ENCODE measurements at places on chromosomes 1 and 21.

- DNase-seq = no peak
Observed at GRCh38 chr1:211377539-211378450, 51.2 kb downstream of the TRAF5 start.

GRCh38 chr1:32274646-32275340, 17.1 kb upstream of the HDAC1 start:
- no peak for DNase-seq

GRCh38 chr21:38958940-38959691, 153.4 kb downstream of the ETS2 start:
- DNase-seq = no peak

DNA sequence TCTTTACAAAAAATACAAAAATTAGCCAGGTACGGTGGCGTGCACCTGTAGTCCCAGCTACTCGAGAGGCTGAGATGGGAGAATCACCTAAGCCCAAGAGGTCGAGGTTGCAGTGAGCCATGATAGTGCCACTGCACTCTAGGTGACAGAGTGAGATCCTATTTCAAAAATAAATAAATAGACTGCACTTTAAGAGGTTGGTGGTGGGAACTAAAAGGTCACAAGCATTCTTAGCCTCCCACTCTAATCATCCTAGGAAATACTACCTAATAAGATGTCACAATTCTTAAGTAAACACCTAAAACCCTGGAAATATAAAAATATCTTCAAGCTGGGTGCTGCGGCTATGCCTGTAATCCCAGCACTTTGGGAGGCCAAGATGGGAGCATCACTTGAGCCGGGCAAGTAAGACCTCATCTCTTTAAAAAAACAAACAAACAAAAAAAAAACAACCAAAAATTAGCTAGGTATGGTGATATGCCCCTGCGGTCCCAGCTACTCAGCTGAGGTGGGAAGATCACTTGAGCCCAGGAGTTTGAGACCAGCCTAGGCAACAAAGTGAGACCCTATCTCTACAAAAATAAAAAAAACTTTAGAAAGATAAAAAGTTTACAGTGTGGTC, 4.1 kb downstream of the DCAF8 start:
- no peak for DNase-seq

- DNase-seq = no peak
Observed at GRCh38 chr1:39167632-39168209, 36.8 kb upstream of the MACF1 start.

DNA sequence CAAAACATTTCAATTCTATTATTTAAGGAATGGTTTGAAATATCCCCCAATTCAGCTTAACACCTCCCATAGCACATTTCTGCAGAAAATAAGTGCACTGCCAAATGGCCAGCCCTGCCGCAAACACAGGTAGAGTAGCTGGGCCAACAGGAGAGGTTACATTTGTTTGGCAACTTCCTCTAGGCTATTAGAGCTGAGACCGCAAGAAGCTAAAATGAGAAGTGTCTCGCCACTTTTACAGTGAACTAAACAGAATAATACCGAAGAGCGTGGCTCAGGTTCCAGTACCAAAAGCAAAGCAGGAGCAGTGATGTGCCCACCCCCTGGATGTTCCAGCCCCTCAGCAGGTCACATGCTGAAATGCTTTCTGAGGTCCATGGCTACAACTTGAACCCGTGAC, 154.5 kb upstream of the PKN2 start:
- DNase-seq = no peak

DNA sequence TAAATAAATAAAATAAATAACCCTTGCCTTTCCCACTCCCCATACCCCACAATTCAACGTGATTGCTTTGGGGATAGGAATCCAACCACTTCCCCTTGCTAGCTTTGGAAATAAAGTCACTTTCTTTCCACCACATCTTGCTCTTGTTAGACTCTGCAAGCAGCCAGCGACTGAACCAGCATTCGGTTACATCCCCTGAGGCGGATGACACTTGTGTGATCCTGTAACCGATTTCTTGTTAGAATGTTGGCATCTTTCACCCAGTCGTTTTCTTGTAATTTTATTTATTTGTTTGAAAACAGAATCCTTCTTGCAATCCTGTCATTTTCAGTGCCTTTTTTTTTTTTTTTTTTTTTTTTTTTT, 1.6 kb upstream of the IFNGR2 start:
- DNase-seq = no peak

DNA sequence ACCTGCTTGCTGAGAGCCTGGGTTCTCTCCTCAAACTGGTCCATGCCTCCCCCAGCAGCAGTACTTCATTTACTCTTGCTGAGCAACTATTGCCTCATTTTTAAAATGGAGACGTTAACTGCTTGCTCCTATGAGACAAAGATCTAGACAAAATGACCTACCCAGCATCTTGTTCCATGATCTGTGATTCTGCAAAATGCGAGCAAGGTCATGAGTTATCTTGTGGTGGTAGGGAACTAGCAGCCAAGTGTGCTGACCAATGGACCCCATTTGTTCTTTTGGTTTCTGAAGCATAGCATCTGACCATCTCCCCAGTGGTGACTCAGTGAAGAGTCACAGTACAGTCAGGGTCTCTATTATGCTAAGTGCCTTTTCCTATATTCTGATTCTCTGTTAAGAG, 40.4 kb downstream of the TBX15 start:
- no peak for DNase-seq

- no peak for DNase-seq
Observed at GRCh38 chr1:21865943-21866706, 54.1 kb downstream of the LDLRAD2 start.

GRCh38 chr1:196910215-196910614, 22.4 kb downstream of the CFHR4 start:
- DNase-seq = no peak

DNA sequence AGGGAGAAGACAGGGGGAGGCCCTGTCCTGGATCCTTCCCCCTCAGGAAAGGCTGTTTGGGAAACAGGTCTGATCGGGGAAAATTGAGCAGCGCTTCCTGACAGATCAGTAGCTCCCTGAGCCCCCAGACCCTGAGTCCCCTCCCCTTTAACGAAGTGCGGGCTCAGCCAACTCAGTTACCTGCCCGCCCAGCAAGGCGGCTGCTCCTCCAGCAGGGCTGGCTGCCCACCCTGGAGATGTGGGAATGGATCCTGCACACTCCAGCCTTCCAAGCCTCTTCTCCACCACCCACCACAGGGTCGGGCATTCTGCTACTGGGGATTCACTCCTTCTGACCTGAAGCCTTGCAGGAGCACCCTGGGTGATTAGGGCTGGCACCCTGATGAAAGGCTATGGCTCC, 27.6 kb upstream of the LAPTM5 start:
- no peak for DNase-seq

- DNase-seq = no peak
Observed at GRCh38 chr1:207981976-207982375, 71.1 kb upstream of the CD34 start.

- DNase-seq = peak; percentile 1
Observed at GRCh38 chr1:84573481-84573966, 716 bp downstream of the CTBS start.

DNA sequence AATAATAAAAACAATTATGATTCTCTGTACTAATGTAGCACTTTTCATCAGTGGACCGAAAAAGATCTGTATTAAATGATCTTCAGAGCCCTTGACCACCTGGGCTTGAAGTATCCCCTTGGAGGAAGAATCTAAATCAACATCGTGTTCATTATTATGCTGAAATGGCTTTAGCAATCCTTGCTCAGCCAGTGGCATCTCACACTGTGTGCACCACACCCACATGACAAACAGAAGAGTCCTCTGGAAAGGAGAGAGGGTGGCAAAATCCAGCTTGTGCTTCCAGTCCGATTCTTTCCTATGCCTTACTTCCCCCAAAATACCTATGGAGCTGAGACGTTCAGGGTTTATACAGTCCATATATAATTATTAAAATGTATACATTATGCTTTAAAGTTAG, 318.5 kb upstream of the RUNX1 start:
- no peak for DNase-seq

All from CD4-positive, alpha-beta T cell treated with Interleukin-2 at 100 ng/mL for 4 hours (primary cell).